ENCODE measurements at places on chromosomes 12 and 14.

- DNase-seq, result peak; percentile 55
These were observed 93.5 kb downstream of the CCDC92 start for GRCh38 chr12:123879101-123879500.

DNA sequence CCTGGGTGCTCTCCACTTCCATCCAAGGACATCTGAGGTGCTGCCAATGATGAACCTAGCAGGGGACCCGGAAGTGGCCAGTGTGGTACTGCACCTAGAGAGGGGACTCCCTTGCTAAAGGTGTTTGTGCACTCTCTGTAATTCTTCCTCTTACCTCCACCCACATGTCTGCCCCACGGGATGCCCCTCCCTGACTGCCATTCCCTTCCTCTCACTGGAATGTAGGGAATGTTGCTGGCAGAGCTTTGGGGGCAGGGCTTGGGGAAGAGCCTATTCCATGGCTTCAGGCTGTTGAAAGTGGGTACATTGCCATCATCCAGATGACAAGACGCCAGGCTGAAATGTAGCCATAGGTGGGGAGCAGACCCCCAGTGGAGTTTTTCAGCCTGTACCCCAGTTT lies 153.2 kb downstream of the SMOC1 start:
- no peak for DNase-seq

GRCh38 chr12:5807514-5808219 lies 137.4 kb downstream of the ANO2 start:
- no peak for DNase-seq

- DNase-seq, result no peak
These were observed 482.6 kb downstream of the NRXN3 start for GRCh38 chr14:78652727-78653126.

Measured in NCI-H82 (cell line).